NCI-H1092 (cell line): ENCODE measurements at places on chromosomes 12 and 14.

DNA sequence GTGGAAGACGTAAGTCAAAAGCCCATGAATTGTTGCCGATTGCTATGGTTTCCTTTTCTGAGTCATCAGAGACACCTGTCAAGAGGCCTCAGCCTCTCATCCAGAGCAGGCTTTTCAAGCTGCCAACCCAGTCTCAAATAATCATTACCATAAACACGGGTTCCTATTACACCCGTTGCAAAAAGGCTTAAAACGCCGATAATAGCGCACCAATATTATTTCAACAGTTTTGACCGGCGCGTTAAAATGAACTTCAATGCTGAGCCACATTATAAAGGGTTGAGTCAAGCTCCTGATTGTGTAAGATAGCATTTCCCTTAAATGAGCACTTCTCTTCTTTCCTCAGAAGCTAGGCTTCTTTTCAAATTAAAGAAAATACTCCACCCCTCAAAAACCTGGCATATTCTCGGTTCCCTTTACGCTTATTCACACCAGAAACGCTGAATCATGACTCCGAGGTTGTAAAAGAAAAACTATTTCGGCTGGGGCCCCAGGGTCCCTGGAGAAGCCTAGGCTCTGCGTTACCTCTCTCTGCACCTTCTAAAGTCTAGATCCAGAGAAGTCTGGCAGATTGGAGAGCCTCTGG, 1.4 kb downstream of the TMTC1 start:
- peak; percentile 6 for DNase-seq

GRCh38 chr12:4564818-4565217, 2.8 kb downstream of the DYRK4 start:
- DNase-seq: no peak

DNA sequence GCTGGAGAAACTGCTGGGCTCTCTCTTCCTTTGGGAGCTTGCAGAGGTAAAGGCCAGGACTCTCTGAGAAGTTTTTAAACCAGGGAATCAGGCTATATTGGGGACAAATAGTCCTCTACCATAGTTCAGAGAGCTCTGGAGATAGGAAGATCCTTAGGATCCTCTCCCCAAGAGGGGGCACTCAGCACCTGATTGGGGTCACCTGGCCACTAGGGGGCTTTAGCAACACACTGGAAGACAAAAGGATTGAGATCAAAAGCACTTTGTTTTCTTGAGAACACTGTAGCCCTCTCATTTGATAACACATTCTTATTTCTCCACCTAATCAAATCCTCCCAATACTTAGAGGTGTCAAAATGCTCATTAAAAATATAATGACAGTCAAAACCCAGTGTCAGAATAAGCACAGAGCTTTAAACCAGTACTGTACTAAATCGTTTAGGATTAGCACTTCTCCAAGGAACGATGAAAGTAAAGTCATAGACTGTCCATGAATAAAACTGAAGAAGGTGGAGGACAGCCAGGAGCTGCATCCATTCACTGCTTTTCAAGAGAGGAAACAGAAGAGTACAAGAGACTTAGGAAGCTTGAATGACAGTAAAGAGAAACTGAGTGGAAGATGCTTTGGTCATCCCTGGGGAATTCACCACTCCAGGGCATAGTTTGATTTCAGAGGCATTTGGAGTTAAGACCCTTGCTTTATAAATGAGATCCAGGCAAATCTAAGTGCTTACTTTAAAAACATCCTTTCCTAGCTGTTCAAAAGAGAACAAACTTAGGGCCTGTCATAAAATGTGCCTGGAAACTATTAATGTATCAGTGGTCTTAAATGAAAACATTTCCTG, 26.5 kb downstream of the BMP4 start:
- peak; percentile 26 for DNase-seq

GRCh38 chr14:101520621-101521472, 40.4 kb upstream of the DIO3 start:
- DNase-seq: no peak

DNA sequence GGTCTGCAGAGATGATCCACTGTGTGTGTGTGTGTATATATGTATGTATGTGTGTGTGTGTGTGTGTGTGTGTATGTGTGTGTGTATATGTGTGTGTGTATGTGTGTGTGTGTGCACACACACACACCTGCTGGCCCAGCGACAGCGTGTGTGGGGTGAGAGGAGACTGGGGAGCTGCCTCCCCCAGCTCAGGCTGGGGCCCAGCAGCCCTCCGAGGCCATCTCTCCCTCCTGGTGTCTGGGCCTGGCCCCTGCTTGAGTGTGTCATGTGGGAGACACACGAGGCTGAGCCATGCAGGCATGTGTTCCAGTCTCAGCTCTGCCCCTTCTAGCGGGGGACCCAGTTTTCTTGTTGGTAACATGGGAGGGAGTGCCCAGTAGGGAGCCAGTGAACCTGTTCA, 10.0 kb upstream of the TNFAIP2 start:
- no peak for DNase-seq

GRCh38 chr12:54879150-54879549, 24.8 kb downstream of the MUCL1 start:
- DNase-seq: no peak

GRCh38 chr12:131000000-131000486, 46.3 kb downstream of the ADGRD1 start:
- no peak for DNase-seq

DNA sequence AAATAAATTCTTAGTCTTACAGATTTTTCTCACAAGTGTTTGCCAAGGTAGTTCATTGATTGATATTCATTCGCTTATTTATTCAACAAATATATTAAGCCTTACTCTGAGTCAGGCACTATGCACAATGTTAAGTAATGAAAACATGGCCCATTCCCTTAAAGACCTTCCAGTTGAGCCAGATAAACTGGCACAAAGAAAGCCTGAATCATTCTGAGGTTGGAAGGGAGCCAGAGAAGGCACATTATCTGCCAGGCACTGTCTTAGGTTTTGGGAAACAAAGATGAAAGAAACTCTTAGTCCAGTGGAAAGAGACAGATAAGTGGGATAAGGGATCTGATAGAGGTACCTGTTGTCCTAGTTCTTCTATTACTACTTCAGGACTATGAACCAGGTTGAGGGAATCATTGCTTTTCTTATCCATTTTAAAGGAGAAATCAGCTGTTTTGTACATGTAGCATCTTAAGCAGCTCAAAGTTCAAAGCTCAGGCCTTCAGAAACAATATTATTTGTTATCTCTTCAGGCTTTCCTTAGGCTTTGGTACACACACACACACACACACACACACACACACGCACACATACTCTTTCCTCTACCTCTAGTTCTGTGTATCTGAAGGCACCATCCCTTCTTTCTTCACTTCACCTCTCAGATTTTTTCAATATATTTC, 27.0 kb downstream of the PDE6H start:
- DNase-seq: no peak

GRCh38 chr14:23034498-23035302, at the start of gene PSMB5:
TSS of gene PSMB5 (minus strand) at chr14:23034900. CDS start at chr14:23034881, 19 bp downstream.
- DNase-seq: no peak

DNA sequence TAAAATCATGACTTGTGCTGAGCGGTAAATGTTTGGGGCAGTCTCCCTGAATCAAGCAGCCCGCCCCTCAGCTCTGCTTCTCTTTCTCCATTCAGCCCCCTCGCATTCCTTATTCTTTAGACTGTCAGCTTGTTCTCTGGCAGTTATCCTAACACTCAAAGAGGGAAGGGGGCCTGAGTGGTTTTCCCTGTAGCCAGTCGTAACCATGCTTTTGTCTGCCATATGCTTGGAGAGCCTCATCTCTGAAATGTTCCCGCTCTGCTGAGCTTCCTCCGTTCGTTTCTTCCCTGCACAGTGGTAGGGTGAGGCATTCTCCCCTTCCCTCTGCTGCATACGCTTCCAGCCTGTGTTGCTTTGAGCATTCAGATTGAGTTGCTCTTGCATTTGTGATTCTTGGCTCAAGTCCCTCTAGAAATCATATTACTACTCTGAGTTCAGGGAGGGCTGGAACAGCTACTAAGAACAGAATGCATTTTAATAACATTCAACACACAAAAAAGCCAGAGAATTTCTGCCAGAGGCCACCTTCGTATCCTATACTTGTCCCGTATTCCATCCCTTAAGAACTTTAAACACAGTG, 119.7 kb downstream of the FBXL14 start:
- peak; percentile 85 for DNase-seq

- DNase-seq: no peak
These were observed 46.5 kb downstream of the ARID2 start for GRCh38 chr12:45775964-45776363.

DNA sequence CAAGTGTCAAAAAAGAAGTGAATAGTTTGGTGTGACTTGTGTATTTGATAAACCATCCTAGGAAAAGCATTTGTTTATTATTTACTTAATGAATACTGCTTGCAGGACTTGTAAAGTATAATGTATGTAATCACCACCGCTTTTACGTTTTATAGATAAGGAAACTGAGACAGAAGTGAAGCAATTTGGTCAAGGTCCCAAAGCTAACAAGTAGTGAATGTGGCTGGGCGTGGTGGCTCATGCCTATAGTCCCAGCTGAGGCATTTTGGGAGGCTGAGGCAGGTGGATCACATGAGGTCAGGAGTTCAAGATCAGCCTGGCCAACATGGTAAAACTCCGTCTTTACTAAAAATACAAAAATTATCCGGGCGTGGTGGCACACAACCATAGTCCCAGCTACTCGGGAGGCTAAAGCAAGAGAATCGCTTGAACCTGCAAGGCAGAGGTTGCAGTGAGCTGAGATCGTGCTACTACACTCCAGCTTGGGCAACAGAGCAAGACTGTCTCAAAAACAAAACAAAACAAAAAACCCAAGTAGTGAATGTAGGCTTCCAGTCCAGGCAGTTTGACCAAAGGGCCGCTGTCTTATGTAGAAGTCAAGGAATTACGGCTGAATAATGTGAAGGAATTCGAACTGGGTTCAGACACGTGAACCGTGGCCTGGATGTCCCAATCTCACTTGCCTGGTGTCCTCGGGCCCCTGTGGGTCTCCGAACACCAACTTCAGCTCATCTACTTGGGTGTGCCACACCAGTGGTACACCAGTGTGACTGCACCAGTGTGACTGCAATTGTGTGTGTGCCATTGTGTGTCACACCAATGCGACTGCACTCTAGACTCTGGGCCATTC, 88.3 kb upstream of the MED13L start:
- DNase-seq: no peak

DNA sequence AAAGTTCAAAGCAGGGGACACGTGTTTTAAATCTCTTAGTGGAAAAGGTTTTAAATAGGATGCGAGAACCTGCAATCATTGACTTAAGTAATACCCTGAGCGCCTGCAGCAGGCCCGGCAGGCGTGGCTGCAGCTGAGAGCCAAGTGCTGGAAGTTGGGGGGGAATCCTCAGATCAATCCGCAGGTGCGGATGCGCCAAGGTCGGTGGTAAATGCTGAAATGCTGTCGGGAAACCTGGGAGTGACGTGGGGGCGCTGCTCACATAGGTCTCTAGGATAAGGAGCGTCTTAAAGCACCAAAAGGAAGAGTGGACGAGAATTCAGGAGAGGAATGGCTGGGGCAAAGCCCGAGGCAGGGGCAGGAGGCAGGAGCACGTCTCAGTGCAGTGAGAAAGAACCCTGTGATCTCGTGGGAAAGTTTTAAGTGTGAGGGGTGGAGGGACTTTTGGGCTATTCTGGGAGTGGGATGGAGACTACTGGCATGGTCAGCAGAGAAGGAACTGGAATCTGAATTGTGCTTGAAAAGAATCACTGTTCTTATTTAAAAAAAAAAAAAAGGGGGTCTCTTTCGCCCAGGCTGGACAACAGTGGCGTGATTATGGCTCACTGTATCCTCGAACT, 883 bp upstream of the CDCA4 start:
- DNase-seq: peak; percentile 28

DNA sequence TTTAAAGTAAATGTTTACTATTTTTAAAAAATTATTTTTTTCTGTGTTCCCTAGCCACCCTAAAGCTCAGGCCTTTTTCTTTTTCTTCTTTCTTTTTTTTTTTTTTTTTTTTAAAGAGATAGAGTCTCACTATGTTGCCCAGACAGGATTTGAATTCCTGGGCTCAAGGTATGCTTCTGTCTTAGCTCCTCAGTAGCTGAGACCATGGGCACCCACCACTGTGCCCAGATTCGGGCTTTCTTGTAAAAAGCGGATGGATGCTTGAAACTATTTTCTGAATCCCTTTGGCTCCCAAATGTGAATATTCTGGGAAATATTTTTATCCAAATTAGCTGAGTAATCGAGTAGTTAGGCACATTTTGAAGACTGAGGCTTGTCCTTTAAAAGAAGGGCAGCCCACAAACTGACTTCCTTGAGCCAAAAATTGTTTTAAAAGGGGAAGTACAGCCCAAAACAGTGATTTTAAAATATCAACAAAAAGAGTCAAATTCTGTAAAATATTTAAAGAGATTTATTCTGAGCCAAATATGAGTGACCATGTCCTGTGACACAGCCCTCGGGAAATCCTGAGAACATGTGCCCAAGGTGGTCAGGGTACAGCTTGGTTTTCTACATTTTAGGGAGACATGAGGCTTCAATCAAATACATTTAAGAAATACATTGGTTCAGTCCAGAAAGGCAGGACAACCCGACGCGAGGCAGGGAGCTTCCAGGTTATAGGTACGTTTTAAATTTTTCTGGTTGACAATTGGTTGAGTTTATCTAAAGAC, 28.8 kb upstream of the HIGD1C start:
- no peak for DNase-seq

DNA sequence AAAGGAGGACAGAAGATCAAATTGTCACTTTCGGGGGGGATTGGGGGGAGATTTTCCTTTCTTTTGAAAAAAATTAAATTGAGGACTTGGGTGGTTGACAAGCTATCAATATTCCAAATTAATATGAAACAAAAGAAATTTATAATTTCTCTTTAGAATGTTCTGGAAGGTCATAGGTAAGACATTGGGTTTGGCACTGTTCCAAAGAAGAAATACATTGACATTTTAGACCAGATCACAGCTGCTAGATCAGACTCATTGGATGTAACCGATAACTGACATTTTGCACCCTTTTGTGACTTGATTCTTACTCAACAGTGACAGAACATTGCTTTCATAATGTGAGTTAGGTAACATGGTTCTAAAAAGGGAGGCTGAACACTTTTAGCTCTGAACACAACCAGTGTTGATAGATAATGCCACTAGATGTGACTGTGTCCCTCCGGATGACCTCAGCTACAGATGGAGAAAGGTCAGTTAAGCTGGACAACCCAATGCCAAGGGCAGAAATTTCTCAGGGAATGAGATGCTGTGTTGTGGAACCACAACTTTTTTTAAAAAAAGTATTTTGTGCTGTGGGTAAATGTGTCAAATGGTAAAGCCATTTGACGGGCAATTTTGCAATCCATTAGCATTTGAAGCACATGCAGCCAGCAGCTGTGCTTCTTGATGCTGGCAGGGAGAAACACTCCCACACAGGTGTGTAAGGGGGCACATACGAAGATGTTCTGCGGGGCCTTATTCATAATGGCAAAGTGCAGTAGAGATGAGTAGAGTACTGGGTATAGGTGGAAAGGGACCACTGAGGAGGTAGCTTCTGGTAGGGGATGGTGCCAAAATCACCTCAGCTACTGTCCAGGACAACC, 62.9 kb downstream of the RFX4 start:
- DNase-seq: no peak

DNA sequence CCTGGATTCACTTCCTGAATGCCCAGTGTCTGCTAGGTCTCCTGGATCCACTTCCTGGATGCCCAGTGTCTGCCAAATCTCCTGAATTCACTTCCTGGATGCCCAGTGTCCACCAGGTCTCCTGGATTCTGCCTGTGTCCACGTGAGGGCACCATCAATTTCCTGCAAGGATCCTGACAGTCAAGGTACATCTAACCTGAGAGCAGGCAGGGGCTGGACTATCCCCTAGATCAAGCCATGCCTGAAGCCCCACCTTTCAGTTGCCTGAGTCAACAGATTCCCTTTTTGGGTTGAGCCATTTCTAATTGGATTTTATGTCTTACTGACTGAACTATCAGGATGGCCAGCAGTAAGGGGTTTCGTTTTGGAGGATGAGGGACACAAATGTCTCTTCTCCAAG, 49.5 kb downstream of the GALNT9 start:
- no peak for DNase-seq
